ENCODE measurements at places on chromosomes 7 and 10.

DNA sequence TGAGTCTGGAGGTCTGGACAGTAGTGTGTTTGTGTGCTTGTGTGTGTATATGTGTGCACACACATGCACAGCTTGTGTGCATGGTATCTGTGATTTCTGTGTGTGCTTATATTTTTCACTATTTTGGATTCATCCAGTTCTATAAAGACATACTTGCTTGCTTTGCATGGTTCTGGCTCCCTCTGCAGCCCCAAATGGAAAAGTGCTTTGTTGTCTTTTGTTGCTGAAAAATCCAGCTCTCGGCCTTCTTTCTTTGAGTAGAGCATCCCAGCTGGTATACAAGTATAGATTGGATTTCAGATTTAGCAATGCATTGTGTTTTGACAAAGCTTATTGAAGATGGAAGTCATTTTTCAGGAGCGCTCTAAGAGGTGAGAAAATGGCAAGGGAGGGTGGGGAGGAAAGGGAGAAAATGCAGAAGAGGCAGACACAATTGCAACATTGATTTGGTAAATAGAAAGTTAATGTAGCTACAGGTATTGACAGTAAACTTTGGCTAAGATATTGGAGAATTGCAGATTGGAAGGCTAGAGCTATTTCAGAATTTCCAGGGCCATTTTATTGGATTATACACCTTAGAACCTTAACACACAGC lies 333.9 kb downstream of the AUTS2 start:
- no peak for DNase-seq

DNA sequence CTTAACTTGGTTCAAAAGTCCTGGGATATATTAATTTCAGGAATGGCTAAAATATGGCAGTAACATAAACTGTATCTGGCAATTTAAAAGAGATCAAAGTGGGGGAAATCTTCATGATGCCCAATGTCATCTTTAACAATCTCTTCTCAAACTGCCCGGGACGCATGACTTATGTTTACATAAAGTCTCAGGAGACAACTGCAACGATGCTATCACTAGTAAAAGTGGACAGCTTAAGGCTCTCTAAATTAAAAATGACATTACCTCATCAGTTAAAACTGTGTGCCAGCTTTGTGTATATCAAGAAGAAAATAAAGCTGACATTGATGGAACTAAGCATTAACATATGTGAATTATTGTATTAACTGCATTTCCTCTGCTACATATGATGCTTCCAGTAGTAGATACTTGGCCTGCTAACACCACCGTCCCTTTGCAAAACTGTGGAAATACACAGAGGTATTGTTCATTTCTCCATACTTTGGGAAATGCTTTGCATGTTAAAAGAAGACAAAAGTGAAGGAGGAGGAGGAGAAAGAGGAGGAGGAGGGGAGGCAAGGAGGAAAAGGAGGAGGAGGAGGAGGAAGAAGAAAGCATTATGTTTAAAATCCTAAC lies 62.4 kb downstream of the NRP1 start:
- no peak for DNase-seq

DNA sequence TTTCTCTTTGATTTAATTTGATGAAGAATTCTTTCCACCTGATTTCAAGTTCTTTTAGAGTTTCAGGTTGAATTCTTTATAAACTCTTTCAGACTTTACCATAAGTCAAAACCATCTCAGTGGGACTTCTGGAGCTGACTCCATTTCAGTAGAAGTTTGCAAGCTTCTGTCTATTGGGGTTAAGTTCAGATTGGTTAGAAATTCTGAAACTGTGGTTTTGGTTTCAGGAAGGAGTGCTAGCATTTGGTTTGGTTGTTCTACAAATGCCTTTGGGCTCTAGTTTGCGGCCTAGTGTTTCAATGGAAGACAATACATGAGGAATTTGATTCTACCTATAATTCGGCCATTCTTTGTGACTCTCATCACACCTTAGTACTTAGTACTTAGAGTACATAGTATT lies 176.8 kb upstream of the RHOBTB1 start:
- no peak for DNase-seq

DNA sequence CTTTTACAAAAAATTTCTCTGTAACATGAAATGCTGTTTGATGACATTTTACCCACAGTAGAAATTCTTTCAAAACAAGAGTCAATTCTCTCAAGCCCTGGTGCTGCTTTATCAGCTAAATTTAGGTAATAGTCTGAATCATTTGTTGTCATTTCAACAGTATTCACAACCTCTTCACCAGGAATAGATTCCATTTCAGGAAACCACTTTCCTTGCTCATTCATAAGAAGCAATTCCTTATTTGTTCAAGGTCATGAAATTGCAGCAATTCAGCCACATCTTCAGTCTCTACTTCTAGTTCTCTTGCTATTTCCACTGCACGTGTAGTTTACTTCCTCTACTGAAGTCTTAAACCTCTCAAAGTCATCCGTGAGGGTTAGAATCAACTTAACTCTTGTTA lies 14.1 kb downstream of the STAG3 start:
- no peak for DNase-seq

GRCh38 chr7:79528421-79528820 lies 75.0 kb upstream of the MAGI2 start:
- DNase-seq = no peak

- no peak for DNase-seq
Observed at GRCh38 chr10:93945819-93946218, 47.9 kb upstream of the PLCE1 start.

DNA sequence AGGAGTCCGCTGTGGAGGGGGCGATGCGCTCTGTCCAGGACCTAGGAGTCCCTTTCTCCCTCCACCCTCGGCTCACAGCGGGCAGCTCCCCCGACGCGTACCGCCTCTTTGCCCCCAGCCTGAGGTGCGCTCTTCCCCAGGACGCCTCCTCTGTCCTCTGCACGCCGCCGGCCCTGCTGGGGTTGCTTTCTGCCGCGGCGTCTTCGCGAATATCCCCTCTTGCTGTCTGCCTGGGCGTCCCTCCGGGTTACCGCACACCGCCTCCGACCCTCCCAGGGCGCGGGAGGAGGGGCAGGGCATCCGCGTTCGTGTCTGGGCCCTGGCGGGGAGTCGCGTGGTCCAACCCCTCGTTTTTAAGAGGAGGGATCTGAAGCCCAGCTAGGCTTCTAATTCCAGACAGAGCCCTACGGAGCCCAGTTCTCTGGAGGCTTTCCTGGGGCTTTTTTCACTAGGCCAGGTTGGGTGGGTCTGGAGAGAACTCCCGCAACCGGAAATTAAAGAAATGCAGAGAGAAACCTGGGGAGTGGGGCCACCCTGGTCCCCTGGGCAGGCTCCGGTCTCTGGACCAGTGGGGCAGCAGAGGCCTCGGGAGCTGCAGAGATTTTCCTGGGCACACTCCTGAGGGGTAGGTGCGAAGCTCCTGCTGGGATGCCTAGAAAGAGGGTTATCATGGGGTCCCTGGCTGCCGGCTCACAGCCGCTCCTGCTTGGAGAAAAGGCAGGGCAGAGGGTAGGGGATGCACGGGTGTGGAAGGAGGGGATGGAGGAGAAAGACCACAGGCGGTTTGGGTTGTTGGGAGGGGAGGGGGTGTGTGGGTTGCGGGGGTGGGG lies 166.9 kb downstream of the UBE2H start:
- DNase-seq = peak; percentile 73

DNA sequence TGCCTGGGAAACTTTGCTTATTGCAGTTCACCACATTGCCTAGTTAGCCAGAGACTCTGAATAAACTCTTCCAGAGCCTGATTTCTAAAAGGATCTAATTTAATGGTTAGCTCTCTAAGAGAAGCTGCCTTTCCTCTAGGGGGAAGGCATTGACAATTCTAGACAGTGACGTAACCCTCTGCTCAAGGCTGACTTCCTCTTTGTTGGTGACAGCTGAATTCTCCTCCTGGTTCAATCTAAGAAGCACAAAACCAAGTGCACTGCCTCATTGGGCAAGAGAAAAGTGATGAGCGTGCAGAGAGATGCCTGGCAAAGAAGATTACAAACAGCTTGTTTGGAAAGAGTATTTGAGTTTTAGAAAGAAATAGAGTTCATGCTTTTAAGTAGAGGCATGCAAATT lies 102.7 kb downstream of the MACC1 start:
- no peak for DNase-seq

GRCh38 chr7:150996376-150997074 lies 5.7 kb downstream of the NOS3 start:
- no peak for DNase-seq

- DNase-seq = peak; percentile 31
Observed at GRCh38 chr7:151806952-151807775, 69.8 kb downstream of the PRKAG2 start.

- no peak for DNase-seq
Observed at GRCh38 chr10:126073606-126074005, 177.2 kb downstream of the FANK1 start.

- no peak for DNase-seq
Observed at GRCh38 chr10:14665304-14665703, 109.4 kb downstream of the FAM107B start.

- no peak for DNase-seq
Observed at GRCh38 chr10:2225609-2226008, 488.3 kb upstream of the ADARB2 start.

GRCh38 chr10:127899766-127900387 lies 7.0 kb upstream of the PTPRE start:
- no peak for DNase-seq

DNA sequence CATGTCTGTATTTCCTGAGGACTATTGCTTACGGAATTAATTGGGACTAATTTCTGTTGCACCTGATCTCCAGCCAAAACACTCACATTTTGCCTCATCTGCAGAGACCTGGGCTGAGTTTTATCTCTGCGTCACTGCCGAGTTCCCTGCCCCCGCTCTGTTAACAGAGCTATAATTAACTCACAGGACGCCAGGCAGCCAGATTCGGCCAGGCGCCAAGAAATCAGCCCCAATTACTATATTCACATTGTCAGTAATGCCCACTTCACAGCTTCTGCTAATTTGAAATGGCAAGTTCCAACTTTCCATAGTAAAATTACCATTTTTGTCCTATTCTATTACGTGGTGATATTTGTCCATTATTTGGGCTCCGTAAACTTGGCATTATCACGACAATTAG lies 130.5 kb downstream of the CUX1 start:
- DNase-seq = no peak

- no peak for DNase-seq
Observed at GRCh38 chr10:77548157-77548556, 89.5 kb downstream of the KCNMA1 start.

GRCh38 chr10:101014966-101015581 lies 15.5 kb downstream of the LZTS2 start:
- DNase-seq = no peak

GRCh38 chr7:3682028-3682710 lies 381.1 kb downstream of the SDK1 start:
- no peak for DNase-seq

DNA sequence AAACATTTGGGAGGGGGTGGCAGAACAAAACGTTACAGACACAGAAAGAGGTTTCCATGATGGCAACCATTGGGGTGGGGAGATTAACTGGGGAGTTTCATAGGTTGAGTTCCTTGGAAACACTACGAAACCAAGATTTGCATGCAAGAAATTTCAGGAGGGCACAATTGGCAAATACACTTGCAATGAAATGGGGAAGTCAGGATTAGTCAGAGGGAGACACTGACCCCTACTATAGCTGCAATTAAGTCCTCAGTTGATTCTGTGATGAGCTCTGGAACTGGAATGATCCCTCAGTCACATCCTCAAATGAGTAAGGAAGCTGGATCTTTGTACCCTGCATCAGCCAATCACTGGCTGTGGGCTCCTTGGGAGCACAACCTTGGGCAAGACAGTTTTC lies 22.1 kb downstream of the CPEB3 start:
- DNase-seq = no peak

DNA sequence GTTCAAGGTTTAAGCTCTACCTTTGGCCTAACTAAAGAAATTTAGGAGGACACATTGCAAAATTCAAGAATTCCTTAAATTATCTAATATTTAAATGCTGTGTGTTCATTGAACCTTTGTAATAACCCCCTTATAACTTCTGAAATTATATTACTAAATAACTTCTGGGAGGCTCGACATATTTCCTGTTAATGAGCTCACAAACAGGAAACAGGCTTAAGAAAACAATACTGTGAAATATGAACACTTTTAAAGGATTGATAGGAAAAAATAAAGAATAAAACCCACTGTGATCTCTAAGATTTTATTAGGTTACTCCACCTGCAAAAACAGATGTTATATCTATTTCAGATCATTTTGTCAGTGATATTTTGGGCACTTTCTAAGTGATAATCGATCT lies 74.1 kb downstream of the FOXP2 start:
- DNase-seq = no peak

DNA sequence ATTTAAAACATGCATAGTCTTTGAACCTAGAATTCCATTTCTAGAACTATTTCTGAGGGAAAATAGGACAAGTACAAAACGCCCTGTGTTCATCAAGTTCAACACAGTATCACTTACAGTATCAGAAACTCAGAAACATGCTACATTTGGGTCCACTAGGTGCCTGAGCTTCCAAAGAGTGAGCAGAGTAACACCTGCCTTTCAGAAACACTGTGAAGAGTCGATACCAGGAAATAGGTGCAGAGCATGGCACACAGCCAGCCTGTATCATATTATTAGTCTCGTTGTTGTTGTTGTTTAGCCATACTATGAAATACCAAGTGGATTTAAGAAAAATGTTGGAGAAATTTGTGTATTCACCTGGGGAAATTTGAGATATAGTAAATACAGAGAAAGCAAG lies 392.1 kb upstream of the MGMT start:
- no peak for DNase-seq

- DNase-seq = no peak
Observed at GRCh38 chr7:116776610-116777289, 85.6 kb upstream of the CAPZA2 start.

GRCh38 chr7:120831260-120831659 lies 26.7 kb downstream of the TSPAN12 start:
- no peak for DNase-seq

- DNase-seq = no peak
Observed at GRCh38 chr7:36765605-36766004, 41.3 kb upstream of the AOAH start.

DNA sequence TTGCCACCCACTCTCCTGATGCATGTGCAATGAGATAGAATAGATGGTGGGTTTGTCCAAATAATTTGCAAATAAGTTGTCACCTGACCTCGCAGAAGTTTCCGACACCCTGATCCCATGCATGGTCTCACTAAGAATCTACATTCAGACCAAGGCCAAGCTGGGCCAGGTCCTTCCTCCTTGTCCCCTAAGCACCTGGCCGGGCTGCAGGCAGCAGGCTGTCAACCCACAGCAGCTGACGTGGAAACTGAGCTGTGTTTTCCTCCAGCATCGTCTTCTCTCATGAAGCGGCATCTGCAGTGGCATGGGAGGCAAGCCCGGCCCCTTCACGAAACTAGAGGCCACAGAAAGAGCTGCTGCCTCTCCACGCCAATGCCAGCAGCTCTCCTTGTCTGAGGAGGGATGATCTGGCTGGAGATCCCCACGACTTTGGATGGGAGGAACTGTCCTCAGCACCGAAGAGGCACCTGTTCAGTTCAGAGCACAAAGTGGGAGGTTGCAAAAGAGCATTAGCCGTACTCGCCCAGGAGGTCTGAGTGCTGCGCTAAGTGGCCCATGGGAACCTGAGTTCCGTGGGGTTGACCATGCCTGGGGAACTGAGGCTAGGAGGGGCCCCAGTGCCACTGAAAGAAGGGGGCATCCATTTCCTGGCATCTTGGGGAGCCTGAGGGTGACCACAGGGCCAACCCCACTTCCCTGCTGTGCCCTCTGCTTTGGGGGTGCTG lies 110.5 kb upstream of the INSIG1 start:
- DNase-seq = no peak
